ENCODE measurements at places on chromosomes 12 and 14.

DNA sequence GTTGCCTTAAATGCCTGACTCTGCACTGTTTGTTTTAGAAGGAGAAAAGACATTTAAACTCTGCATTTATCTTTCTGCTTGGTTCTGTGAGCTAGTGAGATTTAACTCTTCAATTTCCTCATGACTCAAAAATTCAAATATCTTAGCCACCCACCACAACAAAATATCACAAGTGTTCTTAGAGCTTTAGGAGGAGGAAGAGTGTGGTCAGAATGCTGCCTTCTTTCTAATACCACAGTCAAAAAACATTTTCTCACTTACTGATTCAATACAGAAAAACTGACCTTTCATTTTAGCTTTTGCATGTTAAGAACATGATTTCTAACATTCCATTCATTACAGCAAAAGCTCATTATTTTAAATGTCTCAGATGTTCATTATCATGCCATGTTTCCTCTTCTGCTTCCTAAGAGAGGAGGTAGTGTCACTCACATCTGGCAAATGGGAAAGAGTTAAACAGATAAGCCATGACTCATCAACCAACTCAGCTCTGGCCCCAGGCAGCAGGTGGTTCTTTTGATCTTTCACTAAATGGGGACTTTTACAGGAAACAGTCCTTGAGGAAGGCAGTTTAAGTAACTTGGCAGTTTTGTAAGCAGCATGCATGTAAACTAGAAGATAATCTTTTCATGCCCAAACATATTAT, 56.4 kb upstream of the RNU6-8 start:
- peak; percentile 80 for DNase-seq

DNA sequence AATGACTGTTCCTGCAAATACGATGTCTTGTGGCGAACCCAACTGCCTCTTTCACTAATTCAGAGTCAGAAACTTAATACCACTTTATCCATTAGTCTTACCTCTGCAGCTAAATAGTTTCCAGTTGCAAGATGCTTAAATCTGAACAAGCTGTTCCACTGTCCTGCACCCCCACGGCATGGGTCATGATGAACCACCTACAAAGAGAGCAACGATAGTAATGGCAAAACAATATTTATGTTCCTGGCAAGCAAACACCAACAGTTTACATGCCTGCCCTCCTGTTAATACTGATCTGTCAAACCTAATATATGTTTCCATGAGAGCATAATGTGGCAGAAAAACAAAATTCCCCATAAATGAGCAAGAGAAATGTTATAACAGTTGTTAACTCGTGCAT, 121.9 kb downstream of the ITPR2 start:
- no peak for DNase-seq

DNA sequence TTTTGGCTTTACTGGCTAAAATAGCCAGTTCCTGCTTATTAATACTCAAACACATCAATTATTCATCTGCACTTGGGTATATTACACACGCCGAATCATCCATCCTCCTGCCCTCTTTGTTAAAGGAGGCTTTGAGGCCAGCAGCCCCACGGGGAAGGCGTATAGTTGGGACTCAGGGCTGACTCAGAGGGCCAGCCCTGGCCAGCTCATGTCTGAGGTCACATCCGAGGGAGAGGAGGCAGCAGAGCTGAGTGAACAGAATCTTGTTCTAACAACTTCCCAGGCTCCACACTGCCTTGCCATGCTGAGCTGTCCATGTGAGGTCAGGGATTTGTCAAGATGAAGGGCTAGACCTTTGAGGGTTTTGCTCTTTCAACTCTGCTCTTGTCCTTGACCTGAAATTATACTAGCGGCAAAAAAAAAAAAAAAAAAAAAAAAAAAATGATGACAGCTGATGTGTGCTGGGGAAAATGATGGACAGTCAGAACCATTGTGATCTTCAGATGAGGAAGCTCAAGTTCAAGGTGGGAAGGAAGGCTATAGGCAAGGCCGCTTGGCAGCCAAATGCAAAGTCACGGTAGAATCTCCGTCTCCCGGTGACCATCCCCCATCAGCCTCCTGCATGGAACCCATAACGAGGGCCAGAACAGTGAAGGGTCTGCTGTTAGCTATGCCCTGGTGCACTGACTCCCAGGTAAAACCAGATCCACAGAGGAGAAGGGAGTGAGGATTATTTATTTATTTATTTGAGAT, 12.5 kb upstream of the MARK3 start:
- DNase-seq = peak; percentile 62

GRCh38 chr12:58583940-58584339, 336.4 kb downstream of the LRIG3 start:
- DNase-seq = no peak

DNA sequence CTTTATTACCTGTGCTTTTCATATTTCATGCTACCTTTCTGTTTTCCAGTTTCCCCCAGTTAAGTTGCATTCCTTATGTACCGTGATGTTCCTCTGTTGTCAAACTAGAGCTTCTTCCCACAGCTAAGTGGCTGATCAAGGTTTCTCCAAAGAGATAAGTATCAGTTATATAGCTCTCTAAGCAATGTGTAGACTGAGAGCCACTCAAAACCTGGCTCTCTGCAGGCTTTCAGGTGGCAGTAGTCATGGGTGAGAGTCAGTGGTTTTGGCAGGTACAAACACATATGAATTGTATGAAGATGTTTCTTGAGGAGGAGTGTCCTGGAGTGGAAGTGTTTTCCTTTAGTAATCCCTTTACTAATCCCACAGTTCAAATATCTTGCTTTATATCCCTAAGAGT, 28.4 kb downstream of the TXNRD1 start:
- DNase-seq = no peak

- no peak for DNase-seq
These were observed 26.1 kb downstream of the PTHLH start for GRCh38 chr12:27946421-27946820.

DNA sequence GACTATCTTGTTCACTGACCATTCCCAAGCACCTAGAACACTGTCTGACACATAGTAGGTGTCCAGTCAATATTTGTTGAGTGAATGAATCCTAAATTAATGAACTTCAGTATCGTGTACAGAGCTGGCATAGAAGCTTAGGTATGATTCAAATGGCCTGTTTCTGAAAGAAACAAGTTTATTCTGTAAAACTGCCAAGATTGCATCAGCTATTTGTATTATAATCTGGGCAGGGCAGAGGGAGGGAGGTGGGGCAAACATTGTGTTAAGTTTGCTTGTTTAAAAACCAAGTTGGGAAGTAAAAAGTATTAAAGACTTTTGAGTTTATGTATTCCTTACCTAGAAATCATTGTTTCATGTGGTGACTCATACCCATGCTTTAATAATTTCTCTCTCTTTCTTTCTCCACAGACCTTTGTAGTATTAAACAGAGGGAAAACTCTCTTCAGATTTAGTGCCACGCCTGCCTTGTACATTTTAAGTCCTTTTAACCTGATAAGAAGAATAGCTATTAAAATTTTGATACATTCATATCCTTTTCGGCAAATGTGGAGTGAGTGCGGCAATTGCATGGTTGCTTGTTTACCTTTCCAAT, 92.8 kb downstream of the SCN8A start:
- DNase-seq = no peak

- no peak for DNase-seq
These were observed 9.3 kb downstream of the PPP1R13B start for GRCh38 chr14:103838117-103838516.

DNA sequence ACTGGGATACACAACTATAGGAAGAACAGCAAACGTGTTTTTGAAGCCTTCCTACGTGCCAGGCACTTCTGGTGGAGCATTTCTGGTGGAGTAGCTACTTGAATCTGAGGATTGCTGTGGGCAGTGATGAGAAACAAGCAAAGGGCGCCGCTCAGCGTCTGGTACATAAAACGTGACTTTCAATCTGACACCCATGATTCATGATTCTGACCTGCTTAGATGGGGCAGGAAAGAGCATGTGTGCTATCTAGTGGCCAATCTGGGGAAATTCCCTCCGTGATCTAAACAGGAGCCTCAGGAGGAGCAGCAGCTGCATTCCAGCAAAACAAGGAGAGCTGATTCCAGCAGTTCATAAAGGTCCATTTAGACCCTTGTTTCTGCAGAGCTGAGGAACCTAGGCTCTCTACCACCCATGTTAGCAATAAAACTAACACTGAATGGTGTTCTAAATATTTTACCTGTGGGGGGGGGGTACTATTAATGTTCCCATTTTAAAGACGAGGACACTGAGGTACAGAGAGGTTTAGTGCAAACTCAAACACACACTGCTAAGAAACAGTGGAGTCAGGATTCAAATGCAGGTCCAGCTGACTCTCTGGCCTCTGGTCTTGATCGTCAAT, 37.8 kb downstream of the PAH start:
- peak; percentile 41 for DNase-seq

DNA sequence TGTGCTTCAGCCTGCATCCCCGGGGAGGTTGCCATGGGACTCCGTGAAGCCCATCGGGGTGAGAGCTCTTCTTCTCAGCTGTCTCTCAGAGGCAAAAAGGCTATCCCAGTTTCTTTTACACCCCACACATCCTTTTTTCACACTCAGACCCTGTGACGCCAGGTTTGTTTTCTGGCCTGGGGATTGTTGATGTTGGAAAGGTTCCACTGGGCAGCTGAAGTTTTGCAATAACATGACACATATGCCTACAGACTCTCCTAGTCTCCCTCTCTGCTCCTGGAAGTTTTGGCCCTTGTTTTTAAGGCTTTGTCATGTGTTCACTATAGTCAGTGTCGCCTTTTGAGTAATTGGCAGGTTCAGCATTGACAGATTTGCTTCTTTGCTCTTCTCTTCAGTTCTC, 118.6 kb downstream of the SMOC1 start:
- no peak for DNase-seq

DNA sequence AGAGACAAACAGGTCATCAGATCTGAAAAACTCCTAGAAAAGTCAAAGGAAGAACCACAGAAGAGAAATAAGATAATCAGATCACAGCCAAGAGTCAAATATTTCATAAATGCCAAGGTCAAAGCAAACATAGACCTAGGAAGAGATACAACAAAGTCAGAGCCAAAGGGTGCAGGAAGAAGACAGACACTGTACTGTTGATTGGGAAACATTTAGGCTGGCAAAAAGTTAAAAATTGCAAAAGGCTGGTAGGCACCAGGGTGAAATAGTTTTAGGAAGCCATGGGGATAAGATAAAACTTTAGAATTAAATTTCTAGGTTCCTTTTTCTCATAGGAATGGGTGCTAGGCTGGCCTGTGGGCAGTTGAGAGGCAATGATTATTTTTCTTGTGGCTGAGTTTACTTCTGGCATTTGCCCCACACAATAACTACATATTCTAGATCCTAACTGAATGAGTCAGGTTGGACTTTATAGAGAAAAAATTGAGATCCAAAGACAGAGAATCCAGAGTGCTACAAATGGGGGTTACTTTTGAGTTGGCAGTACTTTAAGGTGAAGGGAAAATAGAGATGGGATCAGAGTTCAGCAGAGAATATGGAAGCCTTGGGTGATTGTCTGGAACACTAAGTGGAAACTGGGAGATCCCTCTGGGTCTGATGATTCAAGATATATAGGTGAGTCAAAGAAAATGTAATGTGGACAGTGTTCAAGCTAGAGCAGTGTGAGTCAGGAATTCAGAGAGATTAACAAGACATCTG, 215.5 kb downstream of the C12orf50 start:
- no peak for DNase-seq

DNA sequence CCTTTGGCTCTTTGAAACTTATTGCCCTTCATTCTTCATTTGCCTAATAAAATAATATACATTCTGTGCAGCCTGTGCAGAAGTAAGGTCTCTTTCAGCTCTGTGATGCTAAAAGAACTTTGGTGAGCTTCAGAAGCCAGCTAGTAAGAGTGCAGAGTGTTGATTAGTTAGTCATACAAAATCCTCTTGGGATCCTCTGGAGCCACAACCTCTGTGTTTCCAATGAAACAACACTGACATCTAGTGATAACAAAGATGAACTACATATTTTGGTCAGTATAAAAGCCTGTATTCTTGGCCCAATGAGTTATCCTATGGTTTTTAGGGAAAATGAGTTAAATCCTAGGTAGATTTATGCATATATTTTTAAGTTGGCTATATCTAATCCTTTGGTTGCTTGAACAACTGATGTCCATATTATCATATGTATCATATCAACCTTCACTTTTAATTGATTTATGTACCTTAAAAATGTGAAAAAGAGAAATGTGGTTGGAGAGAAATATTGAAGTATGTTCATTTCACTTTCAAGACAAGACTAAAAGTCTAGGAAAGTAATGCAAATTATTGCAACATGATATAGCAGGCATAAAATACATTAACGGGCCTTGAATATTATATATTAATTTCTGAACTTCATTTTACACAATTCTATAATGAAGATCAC, 158.4 kb downstream of the KLHL28 start:
- DNase-seq = peak; percentile 22

DNA sequence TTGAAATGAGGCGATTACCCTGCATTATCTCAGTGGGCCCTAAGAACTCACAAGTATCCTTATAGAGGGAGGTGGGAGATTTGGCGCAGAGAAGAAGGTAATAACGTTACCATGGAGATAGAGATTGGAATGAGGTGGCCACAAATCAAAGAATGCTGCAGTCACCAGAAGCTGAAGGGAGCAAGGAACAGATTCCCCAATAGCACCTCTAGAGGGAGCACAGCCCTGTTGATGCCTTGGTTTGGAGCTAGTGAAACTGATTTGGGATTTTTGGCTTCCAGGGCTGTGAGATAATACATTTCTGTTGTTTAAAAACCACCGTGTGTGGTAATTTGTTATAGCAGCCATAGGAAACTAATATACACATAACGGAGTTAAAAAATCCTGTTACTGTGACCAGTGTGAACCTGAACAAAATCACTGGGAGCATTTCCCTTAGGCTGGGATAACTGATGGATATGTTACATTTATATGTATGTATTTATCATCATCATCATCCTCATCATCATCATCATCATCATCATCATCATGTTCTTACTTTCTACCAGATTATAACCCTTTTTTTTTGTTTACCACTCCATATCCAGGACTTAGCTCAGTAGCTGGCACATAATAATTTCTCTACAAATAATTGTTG, 100.3 kb downstream of the LIN7A start:
- DNase-seq = peak; percentile 74

DNA sequence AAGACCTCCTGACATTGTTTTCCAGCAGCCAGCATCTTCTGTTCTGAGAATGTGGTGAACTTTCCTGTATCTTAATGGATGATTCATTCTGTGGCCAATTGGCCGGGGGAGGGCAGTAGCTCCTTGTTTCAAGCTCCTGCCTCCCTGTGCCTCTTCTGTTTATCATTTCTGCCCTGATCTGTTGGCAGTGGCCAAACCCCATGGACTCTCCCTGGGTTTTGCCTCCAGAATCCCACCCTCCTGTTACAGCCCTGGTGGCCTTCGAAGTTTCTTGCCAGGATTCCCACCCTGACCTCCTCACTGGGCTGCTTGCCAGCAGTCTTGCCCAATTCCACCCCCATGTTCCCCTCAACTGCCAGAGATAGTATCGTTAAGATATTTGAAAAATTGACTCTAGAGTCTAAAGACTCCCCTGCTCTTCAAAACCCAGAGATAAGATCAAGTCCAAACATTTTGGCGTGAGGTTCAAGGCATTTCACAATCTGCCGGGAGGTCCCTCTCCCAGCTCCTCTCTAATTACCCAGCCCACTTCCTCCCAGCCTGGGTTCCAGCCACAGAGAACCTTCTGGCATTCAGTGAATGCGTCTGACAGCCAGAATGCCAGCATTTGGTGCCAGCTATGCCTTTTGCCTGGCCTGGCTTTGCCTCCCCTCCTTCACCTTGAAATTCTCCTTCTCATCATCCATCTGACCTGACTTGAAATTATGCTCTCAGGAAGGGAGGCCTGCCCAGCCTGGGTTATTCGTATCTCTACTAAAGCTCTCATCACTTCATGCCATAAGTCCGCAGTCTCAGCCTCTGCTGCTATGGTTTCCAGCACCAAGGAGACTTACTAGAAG, 37.7 kb upstream of the TXNRD1 start:
- DNase-seq = peak; percentile 72
